Activated naive CD4-positive, alpha-beta T cell (primary cell): ENCODE measurements at places on chromosomes 11 and 22.
A peak's percentile ranks its signal among the peaks of the same experiment; 100 is the strongest.

DNA sequence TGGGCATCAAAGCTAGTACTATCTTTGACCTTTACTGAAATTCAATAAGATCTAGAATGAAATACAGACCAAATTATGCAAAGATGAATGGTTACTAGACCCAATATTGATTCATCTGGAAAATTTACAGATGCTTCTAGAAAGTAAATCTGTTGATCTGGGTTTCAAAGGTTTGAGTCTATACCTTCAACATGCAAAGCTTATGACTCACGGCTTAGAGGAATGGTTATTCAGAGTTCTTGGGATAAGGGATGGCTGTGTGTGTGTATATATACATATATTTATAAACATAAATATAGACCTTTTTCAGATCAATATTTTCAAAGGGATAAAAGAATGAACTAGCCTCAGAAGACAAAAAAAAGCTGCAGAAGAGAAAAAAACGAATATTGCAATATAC is 1.3 kb downstream of the SPTY2D1 start:
- DNase-seq: no peak

DNA sequence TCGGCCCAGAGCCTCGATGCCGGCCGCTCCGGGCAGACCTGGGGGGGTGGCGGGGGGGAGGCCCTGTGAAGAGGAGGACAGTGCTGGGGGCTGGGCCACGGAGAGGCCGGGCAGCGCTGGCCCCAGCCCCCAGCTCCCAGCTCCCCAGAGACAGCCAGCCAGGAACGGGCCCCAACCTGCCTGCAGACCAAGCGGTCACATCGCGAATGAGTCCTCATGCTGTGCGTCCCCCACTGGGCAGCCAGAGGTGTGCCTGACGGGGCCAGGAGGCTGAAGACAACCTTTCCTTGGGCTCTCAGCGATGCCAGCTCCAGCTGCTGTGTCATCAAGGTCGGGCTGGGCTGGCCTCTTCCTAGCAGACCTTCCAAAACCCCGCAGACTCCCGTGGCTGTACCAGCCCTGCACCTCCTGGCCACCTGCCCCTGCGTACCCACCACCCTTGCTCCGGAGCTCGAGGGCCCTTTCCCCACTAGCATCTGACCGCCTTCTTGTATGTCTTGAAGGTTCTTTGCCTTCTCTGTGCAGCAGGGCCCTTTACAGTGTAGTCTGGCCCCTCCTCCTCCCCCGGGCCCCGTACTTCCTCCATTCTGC is 88.4 kb downstream of the CDKN1C start:
- no peak for DNase-seq

- DNase-seq: no peak
Measured at GRCh38 chr11:95451261-95451660, 220.3 kb upstream of the SESN3 start.

DNA sequence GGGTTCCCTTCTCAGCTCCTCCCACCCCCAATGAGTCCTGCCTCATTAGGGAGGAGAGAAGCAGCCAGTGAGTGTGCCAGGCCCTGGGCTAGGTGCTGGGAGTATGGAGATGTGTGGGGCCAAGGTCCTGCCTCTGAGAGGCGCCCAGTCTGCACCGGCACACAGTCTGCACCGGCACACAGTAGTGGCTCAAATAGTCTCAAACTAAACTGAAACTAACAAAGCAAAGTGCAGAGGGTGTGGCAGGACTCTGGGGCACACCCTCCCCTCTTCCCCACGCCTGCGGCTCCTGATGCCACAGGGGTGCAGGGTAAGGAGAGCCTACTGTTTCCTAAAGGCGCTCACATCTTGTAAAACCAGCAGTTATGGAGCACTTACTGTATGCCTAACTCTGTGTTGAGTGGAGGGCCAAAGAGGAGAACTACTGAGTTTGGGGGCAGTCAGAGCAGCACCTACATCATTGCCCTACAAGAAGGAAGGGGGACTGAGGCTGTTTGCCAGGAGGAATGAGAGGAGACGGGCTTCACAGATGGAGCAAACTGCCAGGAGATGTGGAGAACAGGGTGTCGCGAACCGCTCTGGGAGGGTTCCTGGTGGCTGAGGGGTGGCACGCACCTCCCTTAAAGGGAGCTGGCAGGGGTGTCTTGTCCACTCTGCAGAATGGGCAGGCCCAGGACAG is 939 bp upstream of the SH3BP1 start:
- no peak for DNase-seq

DNA sequence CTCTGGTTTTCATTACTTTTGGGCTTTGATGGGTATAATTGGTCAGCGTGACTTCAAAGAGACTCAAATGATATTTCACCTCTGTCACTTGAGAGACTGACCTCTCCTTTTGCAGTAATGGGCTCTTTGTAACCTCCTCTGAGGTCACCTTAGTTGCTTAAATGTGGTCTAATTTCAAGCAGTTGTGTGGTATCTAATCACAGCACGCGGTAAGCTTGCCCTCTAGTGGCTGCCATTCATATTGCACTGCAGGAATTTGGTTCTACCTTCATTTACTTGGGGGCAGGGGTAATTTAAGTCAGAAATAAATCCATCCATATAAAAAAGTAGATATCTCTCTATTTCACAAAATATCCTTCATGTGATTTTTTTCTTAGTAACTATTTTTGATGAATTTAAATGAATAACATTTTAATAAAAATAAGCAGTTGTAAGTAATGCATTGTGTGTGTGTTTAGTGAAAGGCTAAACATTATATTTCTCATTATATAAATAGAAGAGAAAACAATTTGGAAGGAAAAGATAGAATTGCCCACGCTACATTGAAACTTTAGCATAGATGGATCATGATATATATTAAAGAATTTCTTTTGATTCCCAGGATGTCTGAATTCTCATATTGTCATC is 55.0 kb upstream of the ANO3 start:
- peak; percentile 5 for DNase-seq

DNA sequence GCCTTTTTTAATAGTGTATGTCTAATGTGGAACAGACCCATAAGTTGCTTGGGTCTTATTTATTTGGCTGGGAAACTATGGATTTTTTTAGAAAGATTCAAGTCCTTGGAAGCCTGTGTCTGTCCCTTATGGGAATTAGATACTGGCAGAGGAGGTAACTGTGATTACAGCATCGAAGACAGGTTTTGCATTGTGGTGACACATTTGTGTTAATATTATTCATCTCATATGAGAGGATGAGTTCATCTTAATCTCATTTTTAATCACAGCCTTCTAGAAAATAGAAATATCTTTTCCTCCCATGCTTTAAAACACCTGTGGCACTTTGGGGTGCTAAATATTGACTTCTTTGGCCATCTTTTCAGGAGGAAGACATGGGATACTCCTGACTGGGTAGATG is 9.2 kb downstream of the TAB1 start:
- DNase-seq: no peak

- no peak for DNase-seq
Measured at GRCh38 chr11:102360681-102361080, 13.7 kb downstream of the BIRC2 start.

DNA sequence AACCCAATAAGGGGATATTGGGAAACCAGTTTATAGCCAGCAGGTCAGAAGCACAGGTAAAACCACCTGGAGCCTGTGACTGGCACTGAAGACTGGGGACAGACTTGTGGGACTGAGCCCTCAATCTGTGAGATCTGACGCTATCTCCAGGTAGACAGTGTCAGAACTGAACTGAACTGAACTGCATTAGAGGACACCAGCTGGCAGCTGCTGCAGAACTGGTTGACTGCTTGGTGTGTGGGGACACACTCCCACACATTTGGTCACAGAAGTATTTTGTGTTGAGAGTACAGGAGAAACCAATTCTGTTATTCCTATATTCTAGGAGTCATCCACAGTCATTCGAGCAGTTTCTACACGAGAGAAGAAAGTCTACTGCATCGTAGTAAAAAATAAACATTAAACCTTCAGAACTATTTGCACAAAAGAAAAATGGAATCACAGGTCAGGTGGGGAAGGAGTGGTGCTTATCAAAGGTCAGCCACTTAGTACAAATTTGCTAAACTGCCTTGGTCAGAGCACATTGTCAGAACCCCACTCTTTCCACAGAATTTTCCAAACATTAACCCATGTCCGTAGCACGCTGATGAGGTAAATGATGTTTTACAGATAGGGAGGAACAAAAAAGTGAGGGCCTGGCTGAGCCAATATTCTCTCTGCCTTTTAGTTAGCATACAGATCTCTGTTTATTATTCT is 77.2 kb downstream of the SIK3 start:
- DNase-seq: no peak

DNA sequence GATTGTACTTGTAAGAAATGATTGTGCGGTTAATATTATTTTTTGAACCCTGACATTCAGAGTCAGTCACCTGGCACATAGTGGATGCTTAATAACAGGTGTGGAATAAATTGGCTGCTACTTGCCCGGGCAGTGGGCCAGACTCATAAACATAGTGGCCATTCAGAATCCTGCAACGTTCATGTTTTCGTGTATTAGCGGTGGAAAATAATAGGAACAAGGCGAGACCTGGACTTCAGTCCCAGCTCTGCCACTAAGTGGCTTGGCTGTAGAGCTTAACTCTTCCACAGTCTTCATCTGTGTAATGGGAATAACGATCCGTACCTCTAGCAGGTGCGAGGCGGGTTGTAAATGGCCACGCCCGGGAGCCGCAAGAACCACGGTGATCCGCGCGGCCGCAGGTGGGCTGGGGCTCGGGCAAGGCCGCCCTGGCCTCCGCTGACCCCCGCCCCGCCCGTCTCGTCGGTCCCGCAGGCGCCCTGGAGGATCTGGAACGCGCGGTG is 761 bp upstream of the TMEM25 start:
- DNase-seq: no peak

DNA sequence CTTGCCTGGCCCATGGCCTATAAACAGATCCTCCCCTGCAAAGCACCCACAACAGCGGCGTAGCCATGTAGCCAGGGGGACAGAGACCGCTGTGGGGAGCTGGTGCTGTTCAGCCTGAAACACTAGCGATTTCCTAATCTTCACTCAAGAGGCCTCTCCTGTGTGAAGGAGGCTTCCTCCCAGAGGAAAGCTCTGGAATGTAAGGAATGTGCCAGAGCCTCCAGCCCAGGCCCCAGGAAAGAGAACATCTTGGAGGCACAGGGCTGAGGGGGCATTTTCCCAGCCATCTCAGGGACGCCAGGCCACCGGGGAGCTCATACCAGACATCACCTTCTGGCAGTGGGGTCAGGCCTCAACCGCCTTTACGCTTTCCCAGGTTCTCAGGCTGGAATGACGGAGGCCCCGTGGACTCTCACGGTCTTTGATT is 24.0 kb downstream of the MIAT start:
- DNase-seq: no peak

DNA sequence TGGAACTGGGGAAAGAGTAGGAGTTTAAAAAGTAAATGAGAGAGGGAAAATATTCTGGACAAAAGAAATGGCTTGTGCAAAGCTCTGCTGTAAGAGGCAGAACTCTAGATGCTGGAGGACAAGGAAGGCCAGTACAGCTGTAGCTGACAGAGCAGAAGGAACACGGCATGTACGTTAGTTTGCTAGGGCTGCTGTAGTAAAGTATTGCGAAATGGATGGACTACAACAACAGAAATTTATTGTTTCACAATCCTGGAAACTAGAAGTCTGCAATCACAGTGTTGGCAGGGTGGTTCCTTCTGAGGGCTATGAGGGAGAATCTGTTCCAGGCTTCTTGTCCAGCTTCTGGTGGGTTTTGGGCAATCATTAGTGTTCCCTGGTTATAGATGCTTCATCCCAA is 454.4 kb downstream of the NTM start:
- no peak for DNase-seq

DNA sequence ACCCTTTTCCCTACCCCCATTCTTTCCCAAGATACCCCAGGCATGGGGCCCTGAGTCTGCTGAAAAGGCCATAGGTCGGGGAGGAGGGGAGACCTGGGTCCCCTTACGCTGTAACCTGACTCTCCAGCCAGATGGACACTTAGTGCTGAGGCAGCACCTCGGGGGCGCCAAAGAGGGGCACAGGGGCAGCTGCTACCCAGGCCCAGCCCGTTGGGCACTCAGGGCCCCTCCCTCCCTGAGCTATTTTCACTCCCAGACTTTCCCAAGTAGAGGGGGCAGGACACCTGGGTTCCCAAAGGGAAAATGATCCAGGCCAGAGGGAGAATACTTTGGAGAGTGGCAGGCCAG is 933 bp downstream of the ACTN3 start:
- DNase-seq: no peak

DNA sequence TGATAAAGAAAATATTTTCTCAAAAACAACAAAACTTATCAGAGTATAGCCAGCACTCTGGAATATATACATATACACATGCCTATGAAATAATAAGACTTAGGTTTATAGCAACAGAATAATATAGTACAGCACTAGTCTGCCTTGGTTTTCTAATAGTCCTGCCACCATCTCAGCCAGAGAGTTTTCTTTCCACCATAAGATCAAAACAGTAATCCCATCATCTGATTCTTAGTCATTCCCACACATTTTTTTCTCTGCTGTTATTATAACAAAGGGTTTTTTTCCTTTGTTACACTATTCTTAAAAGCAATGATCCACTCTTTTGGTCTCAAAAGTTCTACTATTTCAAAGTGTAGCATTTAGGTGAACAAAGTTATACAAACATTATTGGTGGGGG is 15.1 kb downstream of the MTMR2 start:
- DNase-seq: no peak

DNA sequence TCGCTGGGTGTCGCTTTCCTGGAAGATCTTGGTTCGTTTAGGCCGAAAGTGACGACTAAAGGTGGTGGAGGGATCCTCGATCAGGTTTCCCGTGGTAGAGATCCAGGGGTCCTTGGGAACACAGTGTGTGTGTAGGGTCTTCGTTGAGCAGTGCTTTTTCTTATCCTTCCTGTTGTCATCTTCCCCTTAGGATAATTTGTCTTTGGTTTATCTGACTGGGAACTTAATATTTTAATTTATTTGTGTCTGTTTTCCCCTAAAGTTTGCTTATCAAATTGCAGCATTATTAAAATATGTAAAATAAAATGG is 403 bp downstream of the RBM7 start:
- no peak for DNase-seq
